ENCODE measurements at places on chromosomes 6 and 20. TPM values are rescaled to one million over a fixed set of nuclear protein-coding genes. Genes with fewer than 3 reads are reported as not detected.
A peak's percentile ranks its signal among the peaks of the same experiment; 100 is the strongest.

WFDC2 gene
- 0.38 TPM for total RNA-seq

HSPA1L gene
- 2.0 TPM for total RNA-seq

KAT14 gene
- 14.4 TPM for total RNA-seq

MDN1 gene
- 40.2 TPM for total RNA-seq

FLOT1 gene
- total RNA-seq: 231 TPM

DNA sequence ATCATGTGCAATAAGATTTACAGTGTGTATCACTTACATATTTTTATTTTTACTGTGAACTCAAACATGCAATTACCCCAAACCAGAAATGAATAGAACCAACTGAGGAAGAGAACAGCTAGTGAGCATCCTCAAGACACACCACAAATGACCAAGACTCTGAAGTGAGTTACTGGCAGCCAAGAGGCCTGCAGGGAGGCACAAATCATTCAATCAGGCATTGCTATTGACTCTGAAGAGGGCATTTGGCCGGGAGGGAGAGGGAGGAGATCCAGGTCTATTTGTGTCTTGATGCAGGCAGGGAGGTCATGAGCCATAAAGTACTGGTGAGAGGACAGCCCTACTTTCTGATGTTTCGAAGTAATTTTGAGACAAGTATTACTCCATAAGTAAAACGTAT, 257.7 kb downstream of the BCKDHB start:
- no peak for DNase-seq

DNA sequence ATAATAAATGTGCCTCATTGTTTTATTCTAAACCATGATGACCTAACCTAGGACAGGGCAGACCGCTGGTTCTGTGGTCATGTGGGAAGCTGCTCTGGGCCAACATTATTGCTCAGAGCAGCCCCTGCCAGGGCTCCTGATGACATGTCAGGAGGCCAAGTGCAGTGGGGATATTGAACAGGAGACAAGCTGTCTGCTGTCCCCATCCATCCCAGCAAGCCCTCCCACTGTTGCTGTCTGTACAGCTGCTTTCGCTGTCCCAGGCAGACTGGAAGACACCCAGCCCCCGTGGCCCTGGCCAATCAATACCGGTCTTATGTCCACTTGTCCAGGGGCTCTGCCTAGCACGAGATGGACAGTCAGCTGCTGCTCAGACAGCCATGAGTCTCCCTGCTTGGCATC, 43.2 kb upstream of the FNDC1 start:
- no peak for DNase-seq

GRCh38 chr6:88499845-88500699, 333.9 kb upstream of the CNR1 start:
- no peak for DNase-seq

DNA sequence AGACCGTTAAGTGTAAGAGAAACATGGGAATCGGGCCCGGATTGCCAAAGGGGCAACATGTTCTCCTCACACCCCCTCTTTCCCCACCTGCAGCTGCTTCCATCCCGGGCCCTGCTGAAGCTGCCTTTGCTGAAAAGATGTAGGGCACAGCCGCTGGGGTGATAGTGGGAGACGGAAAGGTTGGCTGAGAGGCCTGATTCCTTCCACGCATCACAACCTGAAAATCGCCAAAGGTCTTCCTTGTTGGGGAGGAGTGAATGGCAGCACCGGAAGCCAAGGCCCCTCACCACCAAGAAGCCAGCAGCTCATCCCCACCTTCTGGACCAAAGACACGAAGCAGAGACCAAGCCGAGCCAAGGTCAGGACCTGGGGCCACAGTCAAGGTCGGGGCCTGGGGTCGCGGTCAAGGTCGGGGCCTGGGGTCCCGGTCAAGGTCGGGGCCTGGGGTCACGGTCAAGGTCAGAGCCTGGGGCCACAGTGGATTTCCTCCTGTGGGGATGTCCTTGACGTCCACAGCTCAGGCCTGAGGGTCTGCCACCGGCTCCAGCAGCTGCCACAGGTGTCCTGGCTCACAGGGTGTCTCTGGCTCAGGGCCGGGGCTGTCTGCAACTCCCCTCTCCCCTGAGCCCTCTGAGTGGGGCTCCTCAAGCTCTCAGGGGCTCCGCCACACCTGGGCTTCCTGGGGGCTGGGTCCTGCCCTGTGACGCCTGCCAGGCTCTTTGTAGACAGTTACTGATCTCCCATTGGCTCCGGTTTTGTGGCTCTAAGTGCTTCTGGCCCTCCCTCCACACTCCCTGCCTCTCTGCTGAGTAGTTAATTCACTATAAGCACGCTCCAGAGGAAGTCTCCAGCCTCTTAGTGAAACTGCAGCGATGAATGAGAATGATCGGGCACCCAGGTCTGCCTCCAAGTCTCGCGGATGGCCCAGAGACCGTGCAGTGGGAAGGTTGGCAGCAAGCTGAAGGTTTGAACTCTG, 5.5 kb upstream of the CHRNA4 start:
- DNase-seq: no peak

- no peak for DNase-seq
These were observed 64.0 kb downstream of the BLOC1S5 start for GRCh38 chr6:8000188-8000596.

DNA sequence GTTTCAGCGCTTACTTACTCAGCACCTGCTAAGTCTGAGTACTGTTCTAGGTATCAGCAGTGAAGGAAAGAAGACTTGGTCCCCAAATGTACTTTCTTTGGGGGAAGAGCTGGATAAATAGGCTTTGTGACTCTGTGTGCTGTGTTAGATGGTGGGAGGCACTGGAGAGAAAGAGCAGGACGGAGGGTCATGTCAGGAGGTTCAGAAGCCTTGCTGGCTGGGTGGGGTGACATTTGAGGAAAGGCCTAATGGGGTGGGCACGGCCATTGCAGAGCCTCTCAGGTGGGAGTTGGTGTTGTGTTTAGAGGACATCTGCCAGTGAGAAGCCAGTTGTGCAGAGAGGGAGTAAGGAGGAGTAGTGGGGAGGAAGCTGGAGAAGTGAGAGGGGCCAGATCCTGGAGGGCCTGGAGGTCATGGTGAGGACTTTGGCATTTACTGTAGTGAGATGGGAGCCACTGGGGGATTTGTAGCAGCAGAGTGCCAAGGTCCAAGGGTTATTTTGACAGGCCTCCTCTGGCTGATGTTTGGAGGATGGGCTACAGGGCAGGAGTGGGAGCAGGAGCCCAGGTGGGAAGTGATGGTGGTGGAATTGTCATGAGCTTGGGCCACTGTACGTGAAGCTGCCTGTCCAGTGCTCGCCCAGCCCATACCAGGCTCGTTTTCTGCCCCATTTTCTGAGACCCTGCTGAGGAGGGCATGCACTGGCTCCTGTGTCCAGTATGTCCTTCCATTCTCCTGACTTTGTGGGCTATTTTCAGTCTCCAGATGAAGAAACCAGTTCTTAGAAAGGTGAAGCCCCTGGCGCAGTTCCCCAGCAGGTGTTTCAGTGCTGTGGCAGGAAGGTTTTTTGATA, 886 bp downstream of the SDCBP2 start:
- peak; percentile 6 for DNase-seq

- DNase-seq: no peak
These were observed 2.6 kb downstream of the BPIFB2 start for GRCh38 chr20:33010133-33010504.

DNA sequence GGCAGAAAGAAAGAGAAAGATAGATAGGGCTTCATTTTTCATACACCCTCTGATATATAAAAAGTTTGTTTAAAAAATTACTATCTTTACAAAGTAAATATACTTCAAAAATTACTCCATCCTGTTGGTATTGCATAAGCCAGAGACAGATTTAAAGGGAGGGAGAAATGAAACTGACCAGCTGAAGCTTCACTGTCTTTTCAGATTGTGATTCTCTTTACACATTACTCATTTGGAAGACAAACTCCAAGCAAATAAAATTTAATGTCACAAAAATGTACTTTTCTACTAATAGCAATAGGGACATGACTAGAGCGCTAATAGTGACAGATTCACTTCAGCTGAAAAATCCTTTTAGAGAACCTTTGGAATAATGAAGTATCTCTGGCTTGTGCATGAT, 38.6 kb upstream of the MARCKS start:
- no peak for DNase-seq

- no peak for DNase-seq
These were observed 18.2 kb upstream of the SRC start for GRCh38 chr20:37327748-37328147.

- no peak for DNase-seq
These were observed 59.9 kb upstream of the SOX4 start for GRCh38 chr6:21533678-21534077.

- DNase-seq: no peak
These were observed 36.7 kb upstream of the CHD6 start for GRCh38 chr20:41654884-41655283.

DNA sequence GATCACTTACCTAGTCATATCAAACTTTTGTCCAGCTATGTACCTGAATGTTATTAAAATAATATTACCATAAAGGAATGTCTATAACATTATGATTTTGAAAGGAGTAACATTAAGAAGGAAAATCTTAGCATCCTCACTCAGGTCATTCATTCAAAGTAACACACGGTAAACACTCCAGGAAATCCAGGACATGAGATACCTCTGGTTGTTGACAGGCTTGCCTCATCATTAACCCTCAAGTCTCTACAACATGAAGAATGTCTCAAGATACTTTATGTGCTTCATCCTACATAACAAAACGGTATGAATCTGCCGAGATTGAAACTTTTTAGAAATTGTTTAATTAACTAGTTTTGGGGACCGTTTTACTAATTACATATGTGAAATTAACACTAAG, 690 bp upstream of the FILIP1 start:
- DNase-seq: no peak

DNA sequence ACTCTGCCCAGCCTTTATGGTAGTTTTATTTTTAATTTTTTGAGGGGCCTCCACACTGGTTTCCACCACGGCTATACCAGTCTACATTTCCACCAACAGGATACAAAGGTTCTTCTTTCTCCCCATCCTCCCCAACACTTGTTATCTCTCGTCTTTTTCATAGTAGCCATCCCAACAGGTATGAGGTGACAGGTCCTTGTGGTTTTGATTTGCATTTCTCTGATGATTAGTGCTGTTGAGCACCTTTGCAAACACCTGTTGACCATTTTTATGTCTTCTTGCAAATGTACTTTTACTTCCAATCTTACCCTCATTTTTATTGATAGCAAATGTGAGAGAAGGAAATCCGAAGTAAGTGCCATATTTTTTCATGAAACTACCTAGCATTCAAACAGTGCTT, 195.4 kb upstream of the PREP start:
- DNase-seq: no peak

DNA sequence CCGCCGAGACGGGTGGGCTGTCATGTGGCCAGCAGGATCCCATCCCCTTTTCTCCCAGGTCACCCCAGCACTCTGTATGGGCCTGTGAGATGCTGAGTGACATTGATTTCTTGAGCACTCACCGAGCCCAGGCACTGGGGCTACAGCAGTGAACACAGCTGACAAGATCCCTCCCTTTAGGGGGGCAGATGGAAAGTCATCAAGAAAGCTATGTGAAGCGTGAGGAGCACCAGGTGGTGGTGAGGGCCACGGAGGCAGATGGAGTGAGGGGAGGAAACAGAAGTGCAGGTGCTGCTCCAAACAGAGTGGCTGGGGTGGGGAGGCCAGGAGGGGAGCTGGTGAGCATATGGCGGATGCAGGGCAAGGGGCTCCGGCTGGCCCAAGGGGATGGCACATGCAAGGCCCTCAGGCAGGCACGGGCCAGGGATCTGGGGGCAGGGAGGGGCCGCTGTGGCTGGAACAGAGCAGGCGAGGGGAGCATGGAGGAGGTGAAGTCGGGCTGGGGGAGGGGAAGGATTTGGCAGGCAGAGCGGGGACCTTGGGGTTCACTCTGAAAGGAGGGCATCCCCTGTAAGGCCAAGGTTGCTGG, 184.0 kb downstream of the BMP7 start:
- DNase-seq: no peak

GRCh38 chr6:161360520-161360919, 86.7 kb upstream of the AGPAT4 start:
- no peak for DNase-seq

DNA sequence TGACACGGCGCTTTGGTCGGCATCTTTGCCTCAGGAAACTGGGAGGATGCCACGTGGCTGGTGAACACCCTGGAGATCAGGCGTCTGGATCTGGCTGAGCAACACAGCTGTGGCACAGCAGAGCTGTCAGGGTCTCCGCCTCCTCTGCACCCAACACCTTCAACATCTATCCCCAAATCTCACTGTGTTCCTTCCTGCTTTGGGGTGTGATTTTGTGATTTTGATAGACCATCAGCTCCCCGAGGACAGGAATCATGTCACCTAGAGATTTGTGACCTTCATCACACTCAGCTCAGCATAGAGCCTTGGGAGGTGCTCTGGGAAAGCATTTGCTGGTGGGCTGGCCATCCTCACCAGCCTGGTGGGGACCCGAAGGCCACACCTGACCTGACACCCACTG, 203.7 kb upstream of the FOXQ1 start:
- DNase-seq: no peak

DNA sequence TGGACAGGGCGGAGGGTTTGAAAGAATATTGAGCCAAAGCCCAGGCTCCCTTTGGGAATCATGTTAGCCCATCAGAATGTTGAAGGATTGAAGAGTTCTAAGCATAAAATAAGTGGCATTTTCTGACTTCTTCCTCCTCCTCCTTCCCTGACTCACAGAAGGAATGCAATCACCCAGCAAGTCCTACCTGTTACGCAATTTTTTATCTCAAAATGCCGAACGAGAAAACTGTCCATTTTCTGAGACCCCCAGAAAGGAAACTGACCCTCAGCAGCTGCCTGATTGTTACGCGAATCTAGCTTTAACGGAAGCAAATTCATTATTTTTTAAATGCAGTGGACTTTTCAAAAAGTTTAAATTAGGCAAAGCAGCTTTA, 4.7 kb upstream of the DNAJC5 start:
- DNase-seq: no peak

DNA sequence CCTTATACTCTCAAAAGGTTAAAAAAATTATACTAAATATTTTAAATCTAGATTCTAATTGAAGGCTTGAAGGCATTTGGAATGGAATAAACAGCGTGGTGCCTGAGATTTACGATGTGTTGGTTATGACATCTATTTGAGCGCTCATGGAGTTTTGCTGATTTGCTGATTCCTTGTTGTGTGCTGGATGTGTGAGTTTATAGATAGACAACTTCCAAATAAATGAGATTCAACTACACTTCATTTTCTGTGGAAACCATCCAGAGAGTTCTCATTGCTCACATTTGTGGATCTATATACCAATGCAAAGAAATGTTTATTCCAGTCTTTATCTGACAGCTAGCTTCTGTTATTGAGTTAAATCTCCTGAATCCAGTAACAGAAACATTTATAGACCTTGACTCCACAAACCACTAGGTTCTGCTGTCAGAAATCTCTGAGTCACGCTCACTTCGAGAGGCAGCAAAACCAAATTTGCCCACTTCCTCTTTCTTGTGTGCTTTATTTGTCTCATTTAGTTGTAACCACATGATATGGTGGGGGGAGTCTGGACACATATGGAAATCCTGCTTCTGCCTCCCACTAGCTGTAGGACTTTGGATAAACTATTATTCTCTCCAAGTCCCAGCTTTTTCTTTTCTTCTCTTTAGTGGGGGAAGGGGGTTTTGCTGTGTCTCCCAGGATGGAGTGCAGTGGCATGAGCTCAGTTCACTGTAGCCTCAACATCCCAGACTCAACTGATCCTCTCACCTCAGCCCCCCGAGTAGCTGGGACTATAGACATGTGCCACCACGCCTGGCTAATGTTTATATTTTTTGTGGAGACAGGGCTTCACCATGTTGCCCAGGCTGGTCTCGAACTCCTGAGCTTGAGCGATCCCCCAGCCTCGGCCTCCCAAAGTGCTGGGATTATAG, 54.5 kb downstream of the IPCEF1 start:
- DNase-seq: peak; percentile 43

All from activated CD4-positive, alpha-beta memory T cell treated with anti-CD3 and anti-CD28 coated beads for 36 hours (primary cell).